Right cardiac atrium (tissue), 5 donors: ENCODE measurements at places on chromosomes 3 and 15. TPM values are rescaled to one million over a fixed set of nuclear protein-coding genes. Genes with fewer than 3 reads are reported as not detected.

Gene ILDR1
- not detected for total RNA-seq

Gene GRIP2
- total RNA-seq: 14.2 TPM

Gene ABHD10
- total RNA-seq: 26.3 TPM

Gene CPNE9
- total RNA-seq: not detected

Gene BOC
- total RNA-seq: 12.9 TPM

Gene RLBP1
- not detected for total RNA-seq

Gene PLA2G4E
- 0.26 TPM for total RNA-seq

Gene SEMA3F
- total RNA-seq: 8.7 TPM

Gene CMTM8
- total RNA-seq: 5.5 TPM

Gene RTP1
- total RNA-seq: not detected

Gene CLDN11
- total RNA-seq: 11.3 TPM

Gene PIERCE2
- 6.4 TPM for total RNA-seq

Gene TRIM59
- 0.32 TPM for total RNA-seq

Gene CDV3
- 116 TPM for total RNA-seq

Gene SERINC4
- not detected for total RNA-seq

Gene CASR
- not detected for total RNA-seq

Gene YEATS2
- total RNA-seq: 11.8 TPM

Gene PEX11A
- 8.8 TPM for total RNA-seq

Gene UNC13C
- total RNA-seq: 0.21 TPM

Gene NR1I2
- total RNA-seq: not detected
